ENCODE measurements at places on chromosomes 3 and 15. TPM values are rescaled to one million over a fixed set of nuclear protein-coding genes. Genes with fewer than 3 reads are reported as not detected.

OXTR gene
- 4.2 TPM for total RNA-seq

CA12 gene
- total RNA-seq = 18.8 TPM

GABRR3 gene
- total RNA-seq = not detected

GPR87 gene
- 3.5 TPM for total RNA-seq

FAM174B gene
- total RNA-seq = 15.5 TPM

SLC28A2 gene
- total RNA-seq = not detected

TNFAIP8L3 gene
- total RNA-seq = 28.0 TPM

PSMA4 gene
- 191 TPM for total RNA-seq

ZMYND10 gene
- total RNA-seq = not detected

WWTR1 gene
- total RNA-seq = 263 TPM

SPPL2A gene
- 140 TPM for total RNA-seq

TGM5 gene
- total RNA-seq = not detected

CLEC3B gene
- 88.9 TPM for total RNA-seq

TP63 gene
- 3.4 TPM for total RNA-seq

ANO10 gene
- total RNA-seq = 22.9 TPM

FANCD2OS gene
- not detected for total RNA-seq

SCN11A gene
- total RNA-seq = 0.27 TPM

SCAMP5 gene
- total RNA-seq = 2.2 TPM

C3orf80 gene
- 1.1 TPM for total RNA-seq

DAPK2 gene
- total RNA-seq = 8.5 TPM

CATSPER2 gene
- total RNA-seq = 1.9 TPM

THAP10 gene
- total RNA-seq = 2.2 TPM

KIF7 gene
- 17.0 TPM for total RNA-seq

UBE2E1 gene
- 138 TPM for total RNA-seq

SH2D7 gene
- total RNA-seq = not detected

CEMIP gene
- total RNA-seq = 0.54 TPM

DNAJB8 gene
- total RNA-seq = not detected

CCDC54 gene
- total RNA-seq = not detected

CCR5 gene
- total RNA-seq = 0.31 TPM

ACAA1 gene
- total RNA-seq = 43.9 TPM

ZPLD1 gene
- not detected for total RNA-seq

ARPP21 gene
- total RNA-seq = 1.1 TPM

AKAP13 gene
- 222 TPM for total RNA-seq

TM6SF1 gene
- total RNA-seq = 2.3 TPM

TUSC7 gene
- not detected for total RNA-seq

C3orf52 gene
- total RNA-seq = 1.6 TPM

SLC22A14 gene
- total RNA-seq = not detected

GOLGA8R gene
- total RNA-seq = 3.2 TPM

SLC25A20 gene
- 47.0 TPM for total RNA-seq

IL17RD gene
- 6.3 TPM for total RNA-seq

PLA2G4D gene
- total RNA-seq = not detected

Data from gastroesophageal sphincter (tissue), 4 donors.